ENCODE measurements at places on chromosomes 13 and 19.

DNA sequence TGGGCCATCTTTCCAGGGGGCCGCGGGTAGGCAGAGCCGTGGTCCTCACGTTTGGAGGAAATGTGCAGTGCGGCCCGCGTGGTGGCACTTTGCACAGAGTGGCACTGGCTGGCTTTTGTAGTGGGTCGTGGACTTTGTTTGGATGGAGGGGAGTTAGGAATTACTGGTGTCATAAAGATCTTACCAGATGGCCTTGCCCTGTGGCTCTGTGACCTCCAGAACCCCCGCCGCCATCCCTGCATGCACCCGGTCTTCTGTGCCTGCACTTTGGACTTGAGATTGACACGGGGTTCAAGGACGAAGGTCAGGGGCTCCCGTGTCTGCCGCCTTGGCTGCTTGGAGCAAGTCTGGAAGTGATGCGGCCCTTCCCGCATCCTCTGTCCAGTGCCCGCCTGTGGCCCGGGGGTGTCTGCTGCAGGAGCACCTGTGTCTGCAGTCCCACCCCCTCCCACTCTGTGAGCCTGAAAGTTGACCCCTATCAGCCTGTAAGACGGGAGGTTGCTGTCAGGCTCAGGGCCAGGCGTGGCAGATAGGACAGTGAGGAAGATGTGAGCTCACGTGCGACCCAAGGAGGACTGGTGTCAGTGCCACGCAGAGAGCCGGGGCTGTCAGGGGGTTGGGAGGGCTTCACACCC, 2.2 kb downstream of the GNA11 start:
- no peak for DNase-seq

GRCh38 chr13:34502621-34503020, 439.4 kb upstream of the NBEA start:
- DNase-seq, result no peak

DNA sequence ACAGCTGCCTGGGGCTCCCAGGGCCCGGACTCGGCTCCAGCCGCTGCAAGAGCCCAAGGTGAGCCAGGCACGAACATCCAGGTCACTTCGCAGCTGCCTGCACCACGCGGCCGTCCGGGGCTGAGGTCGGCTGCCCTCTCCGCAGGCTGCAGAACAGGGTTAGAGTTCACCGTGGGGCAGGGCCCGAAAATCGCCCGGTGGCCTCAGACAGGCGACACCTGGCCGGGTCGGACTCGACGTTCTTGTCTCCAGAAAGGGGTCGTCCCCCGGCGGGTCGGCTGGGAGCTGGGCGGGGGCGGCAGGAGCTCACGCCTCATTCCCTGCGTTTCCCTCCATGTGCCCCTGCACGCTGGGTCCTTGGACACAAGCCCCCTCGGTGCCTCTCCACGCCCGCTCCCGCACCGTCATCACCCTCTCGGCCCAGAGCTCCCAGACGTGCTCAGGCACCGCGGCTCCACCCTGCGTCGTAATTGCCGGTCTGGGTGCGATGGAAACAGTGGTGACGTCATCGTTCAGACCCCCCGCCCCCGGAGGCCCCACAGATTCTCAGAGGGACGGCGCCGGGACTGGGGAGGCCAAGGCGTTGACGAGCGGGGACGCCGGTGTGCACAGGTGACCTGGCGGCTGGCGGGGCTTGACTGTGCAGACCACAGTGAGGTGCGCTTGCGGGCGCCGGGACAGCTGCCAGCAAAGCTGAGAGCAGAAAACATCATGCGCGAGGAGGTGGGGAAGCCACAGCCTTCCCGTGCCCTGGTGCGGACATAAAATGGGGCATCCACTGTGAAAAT, 4.0 kb upstream of the GRIN3B start:
- DNase-seq, result no peak

DNA sequence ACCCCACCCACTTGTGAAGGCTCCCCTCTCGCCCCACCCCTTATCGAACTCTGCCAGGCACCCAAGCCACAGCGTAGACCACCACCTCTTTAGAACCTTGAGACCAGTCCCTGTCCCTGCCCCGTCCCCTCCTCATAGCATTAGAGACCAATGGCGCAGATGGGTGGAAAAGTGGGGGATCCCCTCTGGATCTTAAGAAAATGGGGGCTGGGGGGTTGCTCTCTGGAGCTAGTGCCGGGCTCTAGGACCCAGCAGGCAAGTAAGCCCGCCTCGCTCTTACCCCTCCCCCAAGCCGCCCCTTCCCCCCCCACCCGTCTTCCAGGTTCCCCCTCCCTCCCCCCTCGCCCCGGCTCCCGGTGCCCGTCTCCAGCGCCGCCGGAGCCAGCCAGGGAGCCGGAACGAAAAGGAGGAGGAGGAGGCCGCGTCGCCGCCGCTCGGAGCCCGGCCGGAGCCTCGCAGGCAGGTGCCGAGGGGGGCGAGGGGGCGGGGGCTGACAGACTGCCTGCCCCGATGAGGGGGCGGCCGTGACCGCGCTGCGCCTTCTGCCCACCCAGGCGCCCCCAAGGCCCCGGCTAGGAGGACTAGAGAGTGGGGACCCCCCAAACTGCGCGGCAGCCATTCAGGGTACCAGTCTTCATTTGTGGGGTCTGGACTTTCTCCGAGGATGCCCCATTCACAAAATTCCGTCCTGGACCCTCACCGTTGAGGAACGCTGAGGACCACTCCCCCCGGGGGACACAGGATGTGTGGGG, at the start of gene SPRED3:
SPRED3 (plus strand) TSS at position 349 of the 752 bp plus-strand sequence. CDS start 1,606 bp downstream, outside the sequence.
- DNase-seq, result no peak

DNA sequence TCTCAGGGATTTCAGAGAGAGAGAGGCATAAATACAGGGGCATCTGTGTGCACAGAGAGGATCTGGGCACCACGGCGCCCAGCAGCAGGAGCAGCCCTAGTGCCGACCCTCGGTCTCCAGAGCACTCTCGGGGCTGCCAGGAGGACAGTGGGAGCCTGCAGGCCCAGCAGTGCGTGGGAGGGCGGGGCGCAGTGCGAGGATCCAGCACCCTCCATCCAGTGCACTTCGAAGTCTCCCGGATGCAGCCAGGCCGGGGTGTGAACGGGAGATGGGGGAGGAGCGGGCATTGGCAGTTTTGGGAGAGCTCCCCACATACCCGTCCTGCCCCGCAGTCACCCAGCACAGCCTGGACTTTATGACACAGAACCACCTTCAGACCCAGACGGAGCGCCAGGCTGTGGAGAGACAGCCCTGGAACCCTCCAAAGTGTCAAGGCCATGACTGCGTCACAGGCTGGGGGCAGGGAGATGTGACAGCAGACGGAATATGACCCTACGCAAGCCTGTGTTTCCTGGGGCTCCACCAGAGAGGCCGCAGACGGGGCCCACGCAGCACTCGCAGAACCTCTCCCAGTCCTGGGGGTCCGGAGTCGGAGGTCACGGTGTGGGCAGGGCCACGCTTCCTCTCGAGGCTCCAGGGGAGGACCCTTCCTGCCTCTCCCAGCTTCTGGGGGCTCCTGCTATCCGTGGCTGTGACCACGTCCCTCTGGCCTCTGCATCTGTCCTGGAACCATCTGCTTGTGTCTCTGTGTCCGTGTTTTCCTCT, 14.7 kb upstream of the TEKTIP1 start:
- DNase-seq, result no peak

DNA sequence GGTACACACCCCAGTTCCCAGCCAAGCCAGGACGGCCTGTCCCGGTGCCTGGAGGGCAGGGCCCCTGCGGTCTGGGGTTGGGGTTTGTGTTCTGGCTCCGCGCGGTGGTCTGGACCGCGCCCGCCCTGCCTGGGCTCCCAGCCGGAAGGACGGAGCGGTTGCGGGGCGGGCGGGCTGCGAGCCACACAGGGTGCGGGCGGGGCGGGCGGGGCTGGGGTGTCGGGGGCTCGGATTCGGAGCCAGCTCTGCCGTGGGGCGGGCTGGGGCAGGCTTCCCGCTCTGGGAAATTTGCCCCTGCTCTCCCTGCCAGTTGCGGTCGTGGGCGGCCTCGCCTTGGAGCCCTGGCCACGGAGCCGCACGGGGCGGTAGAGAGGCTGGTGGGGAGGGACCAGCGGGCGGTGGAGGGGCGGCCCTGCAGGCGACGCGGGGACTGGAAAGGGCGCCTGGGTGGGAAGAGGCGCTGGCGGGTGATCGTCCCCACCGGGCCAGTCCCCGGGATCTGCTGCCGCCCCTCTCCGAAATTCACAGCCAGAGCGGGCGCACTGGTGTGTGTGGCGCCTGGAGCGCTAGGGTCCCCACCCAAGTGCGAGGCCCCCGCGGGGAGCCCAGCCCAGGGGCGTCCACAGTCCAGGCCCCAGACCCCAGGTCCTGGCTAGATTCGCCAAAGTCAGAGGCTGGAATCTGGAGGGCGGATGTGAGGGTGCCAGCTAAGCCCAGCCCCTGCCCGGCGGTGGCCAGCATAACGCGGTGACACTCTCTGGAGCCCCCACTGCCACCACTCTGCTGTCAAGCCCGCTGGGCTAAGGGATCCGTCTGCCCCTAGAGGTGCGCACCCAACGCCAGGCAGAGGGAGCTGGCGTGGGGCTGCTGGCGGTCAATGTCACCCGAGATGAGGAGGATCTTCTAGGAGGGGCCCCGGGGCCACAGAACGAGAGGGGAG, 11.0 kb upstream of the ZNF492 start:
- no peak for DNase-seq

DNA sequence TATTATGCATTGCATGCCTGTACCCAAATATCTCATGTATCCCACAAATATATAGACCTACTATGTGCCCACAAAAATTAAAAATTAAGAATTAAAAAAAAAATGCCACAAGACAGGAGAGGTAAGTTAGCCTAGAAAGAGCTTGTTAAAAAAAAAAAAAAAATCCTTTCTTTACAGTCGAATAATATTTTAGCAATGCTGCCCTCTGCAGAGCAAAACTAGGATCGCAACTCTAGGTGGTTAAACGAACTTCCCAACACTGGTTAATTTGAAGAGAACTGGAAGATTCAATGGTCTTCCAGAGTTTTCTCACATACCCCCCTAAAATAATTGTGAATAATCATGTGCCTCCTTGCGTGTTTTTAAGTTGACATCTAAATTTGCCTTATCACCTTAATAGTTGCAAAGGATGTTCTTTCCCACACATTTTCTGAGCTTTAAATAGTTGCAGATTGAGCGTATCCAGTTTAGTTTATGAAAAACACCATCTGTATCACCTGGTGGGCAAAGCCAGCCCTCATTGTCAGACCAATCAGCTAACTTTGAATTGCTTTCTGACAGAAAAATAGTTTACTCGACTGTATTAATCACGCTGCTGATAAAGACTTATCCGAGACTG, 47.4 kb upstream of the RCBTB2 start:
- peak; percentile 93 for DNase-seq

- no peak for DNase-seq
Observed at GRCh38 chr19:31803835-31804446, 454.7 kb upstream of the TSHZ3 start.

DNA sequence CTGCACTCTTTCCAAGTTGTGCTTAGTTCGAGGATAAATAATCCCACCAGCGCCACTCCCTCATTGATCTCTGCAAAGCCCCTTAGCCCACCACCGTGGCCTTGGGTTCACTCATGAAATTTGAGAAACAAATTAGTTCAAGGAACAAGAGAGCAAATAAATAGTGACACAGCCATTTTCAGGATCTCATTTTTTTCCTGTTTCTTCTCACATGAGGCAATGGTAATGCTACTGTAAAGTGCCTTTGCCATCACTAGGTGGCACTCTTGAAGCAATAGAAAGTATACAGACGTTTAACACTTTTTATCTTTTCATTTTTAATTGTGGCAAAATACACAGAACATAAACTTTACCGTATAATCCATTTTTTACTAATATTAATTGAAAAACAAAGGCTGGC, 76.8 kb upstream of the ZNF835 start:
- peak; percentile 15 for DNase-seq
